ENCODE measurements at places on chromosomes 6 and 20.

DNA sequence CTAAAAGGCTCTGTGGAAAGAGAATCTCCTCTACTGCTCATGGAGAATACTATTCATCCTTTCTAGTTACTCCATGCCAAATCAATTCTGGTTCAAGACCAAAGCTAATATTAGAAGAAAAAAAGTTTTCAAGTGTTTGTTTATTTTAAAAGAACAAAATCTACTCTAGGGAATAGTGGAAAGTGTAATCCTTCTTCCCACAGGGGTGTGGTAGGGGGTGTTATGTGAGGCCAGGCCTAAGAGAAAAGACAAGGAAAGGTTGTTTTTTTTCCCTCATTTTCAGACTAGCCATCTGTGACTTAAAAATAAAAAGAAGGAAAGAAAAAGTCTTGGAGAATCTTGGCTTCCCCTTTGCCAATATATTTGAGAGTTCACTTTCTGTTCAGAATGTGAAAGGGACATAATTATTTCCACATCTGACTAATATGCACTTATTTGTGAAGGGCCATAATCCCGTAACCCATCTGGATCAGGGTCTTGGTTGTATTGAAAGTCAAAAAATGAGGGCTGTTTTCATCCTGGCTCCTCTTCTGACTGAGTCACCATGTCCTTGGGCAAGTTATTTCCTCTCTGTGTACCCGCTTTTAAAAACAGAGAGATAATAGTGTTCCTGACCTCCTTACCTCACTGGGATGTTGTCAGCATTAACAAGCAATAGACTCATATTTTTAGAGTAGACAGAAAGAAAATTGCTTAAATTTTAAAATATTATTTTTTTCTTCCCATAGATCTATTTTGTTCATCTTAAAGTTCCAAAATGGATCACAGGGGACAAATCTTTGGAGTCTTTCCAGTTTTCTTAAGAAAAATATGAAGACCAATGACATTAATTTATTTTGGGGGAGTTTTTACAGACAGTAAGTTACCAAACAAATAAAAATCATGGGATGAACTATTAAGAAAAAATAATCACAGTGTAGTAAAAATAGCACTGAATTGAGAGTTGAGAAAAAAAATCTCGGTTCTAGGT is 233.7 kb downstream of the IBTK start:
- no peak for DNase-seq

DNA sequence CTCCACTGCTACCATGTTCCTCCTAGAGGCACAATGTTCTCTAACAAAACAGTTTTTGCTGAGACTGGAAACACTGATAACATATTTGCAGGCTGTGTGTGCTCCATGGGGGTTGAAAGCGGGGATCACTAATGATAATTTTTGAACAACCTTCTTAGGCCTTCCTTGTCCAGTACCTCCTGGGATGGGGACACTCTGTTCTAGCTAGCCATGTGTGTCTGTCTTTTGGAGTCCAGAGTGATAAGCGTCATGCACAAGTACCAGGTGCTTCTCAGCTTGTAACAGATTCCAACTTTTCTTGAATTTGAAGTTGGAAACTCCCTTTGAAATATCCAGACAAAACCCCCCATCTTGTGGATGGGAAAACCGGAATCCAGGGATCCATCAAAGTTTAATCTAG is 15.2 kb downstream of the PI3 start:
- no peak for DNase-seq

DNA sequence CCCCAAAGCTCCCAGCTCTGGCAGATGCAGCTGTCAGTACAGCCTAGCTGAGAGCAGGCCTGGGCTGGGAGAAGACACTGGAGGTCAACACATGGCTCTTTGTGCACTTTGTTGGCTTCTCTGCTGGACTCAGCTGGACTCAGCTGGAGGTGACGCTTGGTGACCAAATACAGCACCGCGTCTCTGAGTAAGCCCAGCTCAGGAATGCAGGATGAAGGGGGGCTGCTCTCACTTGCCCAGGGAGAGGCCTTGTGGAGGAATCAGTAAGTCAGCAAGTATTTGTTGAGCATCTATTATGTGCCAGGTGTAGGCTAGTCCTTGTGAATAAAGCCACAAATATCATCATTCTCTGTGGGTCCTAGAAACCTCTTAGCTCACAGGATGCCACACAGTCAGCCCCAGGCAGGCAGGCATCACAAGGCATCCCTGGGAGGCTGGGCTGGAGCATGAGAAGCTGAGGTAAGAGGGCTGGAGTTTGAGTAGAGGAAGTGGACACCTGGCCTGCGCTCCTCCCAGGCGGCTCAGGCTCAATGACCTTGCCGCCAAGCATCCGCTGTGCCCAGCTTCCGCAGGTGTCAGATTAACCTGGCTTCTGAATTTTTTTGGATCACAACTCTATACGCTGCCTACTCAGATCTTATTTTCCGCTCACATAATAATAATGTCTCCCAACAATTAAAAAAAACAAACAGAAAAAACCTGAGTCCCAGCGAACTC is 95.4 kb downstream of the TMEM170B start:
- peak; percentile 50 for DNase-seq

DNA sequence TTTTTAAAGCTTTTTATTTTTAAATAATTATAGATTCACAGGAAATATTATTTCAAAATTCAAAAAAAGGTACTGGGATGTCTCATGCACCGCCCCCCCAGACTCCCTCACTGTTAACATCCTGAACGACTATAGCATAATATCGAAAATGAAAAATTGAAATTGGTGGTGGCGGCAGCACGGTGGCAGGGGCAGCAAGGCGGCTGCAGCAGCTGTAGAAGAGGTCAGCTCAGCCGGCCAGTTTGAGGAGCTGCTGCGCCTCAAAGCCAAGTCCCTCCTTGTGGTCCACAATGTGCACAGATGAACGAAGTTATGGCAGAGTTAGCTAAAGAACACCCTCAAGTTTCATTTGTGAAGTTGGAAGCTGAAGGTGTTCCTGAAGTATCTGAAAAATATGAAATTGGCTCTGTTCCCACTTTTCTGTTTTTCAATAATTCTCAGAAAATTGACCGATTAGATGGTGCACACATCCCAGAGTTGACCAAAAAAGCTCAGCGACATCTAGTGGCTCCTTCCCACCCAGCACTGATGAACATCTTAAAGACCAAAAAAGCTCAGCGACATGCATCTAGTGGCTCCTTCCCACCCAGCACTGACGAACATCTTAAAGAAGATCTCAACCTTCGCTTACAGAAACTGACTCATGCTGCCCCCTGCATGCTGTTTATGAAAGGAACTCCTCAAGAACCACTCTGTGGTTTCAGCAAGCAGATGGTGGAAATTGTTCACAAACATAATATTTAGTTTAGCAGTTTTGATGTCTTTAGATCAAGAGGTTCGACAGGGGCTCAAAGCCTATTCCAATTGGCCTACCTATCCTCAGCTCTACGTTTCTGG is 100.8 kb downstream of the FAM217A start:
- DNase-seq = peak; percentile 91

GRCh38 chr6:45959534-45960145 is 56.0 kb downstream of the CLIC5 start:
- peak; percentile 71 for DNase-seq

- DNase-seq = no peak
Measured at GRCh38 chr6:64084185-64084663, 448.6 kb downstream of the PHF3 start.

DNA sequence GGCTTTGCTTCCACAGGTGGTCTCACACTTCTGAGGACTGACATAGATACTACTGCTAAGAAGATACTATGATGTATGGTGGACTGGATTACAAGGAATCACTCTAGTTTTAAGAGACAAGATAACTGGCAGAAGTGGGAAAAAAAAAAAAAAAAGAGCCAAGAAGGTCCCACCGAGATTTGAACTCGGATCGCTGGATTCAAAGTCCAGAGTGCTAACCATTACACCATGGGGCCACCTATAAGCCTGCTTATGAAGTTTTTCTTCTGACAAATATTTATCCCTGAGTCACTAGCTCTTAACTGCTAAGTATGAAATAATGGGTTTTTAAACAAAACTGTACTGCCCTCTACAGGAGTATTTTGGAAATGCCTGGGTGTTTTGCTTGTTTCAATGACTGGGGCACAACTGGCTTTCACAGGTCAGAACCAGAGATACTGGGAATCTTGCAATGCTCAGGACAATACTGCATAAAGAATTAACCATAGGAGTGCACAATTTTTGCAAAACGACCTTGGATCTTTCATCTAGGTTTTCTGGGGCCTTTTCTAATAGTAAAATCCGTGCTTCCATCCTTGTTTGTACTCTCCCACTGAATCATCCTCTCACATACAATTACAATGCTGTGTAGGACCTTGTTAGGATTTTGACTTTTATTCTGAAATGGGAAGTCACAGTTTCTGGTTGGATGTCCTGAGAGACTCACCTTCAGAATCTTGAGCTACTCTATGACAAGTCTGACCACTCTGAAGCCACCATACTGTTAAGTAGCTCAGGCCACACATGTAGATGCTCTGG is 116.3 kb downstream of the OR2B2 start:
- peak; percentile 77 for DNase-seq

- DNase-seq = no peak
Measured at GRCh38 chr20:62339647-62340062, 27.5 kb downstream of the LAMA5 start.

DNA sequence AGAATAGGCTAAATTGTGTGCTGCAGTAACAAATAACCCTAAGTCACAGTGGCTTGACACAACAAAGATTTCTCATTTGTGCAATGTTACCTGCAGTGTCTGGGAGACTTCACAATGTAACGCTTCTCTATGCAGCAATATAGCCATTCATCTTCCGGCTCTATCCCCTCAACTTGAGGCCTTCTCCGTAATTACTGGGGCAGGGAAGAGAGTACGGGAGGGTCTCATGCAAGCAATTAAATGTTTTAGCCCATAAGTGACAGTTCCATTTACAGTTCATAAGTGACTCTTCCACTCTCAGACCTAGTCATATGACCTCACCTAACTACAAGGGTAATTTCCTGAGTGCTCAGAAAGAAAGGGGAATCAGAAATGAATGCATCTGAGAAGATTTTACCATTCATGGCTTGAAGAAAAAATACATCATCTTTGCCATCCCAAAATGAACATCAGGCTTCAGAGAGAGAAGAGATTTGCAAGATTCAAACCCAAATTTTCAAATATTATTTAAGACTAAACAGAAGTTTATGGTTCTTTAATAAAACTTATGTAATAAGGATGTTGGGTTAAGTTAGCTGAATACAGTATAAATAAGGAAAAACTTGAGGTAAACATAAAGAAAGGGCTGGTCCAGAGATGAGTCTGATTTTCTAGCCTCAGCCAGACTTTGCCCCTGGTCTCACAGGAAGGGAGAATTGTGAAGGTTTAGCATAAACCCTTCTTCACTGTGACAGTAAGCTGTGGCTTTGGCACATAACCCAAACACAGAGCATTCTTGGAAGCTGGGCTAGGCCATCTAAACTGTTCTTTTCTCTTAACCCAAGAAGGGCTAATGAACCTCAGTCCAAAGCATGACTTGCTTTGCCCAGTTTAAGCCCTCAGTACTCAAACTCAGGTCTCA is 13.3 kb downstream of the GPR6 start:
- no peak for DNase-seq

GRCh38 chr6:163344411-163344810 is 70.1 kb upstream of the QKI start:
- DNase-seq = no peak

- no peak for DNase-seq
Measured at GRCh38 chr20:50356962-50357782, 153.0 kb upstream of the PTPN1 start.
